ENCODE measurements at places on chromosomes 2 and 18. TPM values are rescaled to one million over a fixed set of nuclear protein-coding genes. Genes with fewer than 3 reads are reported as not detected.

TRABD2A gene
- 0.15 TPM for polyA plus RNA-seq

C2orf15 gene
- polyA plus RNA-seq, result 5.5 TPM

CFC1 gene
- polyA plus RNA-seq, result not detected

CNGA3 gene
- polyA plus RNA-seq, result not detected

TMEM178A gene
- polyA plus RNA-seq, result 3.8 TPM

SCN7A gene
- polyA plus RNA-seq, result 0.01 TPM

COL4A4 gene
- not detected for polyA plus RNA-seq

CNTNAP5 gene
- polyA plus RNA-seq, result not detected

FASTKD2 gene
- polyA plus RNA-seq, result 34.9 TPM

UGT1A10 gene
- not detected for polyA plus RNA-seq

ABCG5 gene
- 38.8 TPM for polyA plus RNA-seq

SEPTIN2 gene
- polyA plus RNA-seq, result 733 TPM

ATF2 gene
- polyA plus RNA-seq, result 73.0 TPM
